ENCODE measurements at places on chromosomes 7 and 10.

DNA sequence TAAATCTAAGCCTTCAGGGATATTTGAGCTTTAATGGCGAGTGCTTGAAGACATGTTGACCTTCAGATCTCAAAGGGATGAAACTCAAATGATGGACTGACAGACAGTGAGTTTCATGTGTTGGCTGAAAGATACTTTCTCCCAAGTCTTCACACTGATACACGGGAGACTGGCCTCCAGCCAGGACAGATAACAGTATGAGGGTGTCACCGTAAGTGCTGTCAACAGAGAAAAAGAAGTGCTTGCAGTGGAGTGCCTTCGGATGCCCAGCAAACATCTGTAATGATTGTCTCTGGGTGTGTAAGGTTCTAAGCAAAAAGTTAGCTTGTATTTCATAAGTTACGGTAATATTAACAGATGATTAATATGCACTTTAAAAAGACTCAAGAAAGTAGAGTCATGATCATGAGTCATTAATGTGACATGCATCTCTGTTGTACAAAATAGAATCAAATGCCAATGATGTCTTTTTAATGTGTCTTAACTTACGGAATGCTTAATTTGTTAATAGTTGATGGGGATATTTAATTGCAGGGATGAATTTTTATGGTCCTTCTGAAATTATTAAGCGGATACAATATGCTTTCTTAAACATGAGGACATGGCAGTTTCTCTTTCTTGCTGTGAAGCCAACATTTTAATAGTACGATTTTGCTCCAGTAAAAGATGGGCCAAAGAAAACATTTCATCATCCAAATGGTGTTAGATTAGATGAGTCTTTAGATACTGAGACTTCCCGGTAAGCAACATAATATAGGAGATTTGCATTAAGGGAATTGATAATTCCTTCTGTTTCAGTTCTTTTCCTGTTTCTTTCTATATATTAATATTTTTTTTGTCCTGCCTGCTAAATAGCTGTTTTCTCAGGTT is 292.5 kb downstream of the GALNT17 start:
- no peak for DNase-seq

- DNase-seq: no peak
Measured at GRCh38 chr7:132553031-132553430, 23.2 kb downstream of the PLXNA4 start.

GRCh38 chr10:50512743-50513416 is 110.9 kb downstream of the SGMS1 start:
- DNase-seq: no peak

DNA sequence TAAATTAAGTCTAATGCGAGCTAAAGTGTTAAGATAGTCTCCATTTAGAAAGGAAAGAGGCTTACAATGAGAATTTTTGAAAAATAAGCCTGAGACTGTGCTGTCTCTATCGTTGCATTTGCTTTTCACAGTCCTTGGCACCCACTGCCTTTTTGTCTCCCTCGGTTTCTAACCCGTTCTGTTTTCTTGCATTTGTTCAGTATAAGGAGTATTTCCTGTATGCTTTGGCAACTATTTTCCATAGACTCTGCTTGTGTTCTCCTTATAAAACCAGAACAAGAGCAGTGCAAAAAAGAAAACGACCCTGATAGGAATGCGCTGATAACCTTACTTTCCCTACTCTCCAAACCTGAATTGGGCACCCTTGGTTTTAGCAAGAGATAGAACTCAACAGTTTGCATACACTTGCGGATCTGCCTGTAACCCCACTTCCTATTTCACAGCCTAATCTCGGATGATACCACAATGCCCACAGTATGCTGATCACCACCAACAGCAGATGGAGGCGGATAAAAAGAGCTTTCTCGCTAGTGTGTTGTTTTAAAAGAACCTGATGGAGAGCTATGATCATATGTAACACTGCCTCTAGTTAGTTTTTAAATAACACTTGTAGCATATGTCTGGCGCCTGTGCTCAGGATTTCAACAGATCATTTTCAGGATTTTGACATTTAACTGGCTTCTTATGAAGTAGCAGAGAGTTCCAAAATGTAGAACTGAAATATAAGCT is 1.6 kb upstream of the ARHGAP12 start:
- DNase-seq: no peak

DNA sequence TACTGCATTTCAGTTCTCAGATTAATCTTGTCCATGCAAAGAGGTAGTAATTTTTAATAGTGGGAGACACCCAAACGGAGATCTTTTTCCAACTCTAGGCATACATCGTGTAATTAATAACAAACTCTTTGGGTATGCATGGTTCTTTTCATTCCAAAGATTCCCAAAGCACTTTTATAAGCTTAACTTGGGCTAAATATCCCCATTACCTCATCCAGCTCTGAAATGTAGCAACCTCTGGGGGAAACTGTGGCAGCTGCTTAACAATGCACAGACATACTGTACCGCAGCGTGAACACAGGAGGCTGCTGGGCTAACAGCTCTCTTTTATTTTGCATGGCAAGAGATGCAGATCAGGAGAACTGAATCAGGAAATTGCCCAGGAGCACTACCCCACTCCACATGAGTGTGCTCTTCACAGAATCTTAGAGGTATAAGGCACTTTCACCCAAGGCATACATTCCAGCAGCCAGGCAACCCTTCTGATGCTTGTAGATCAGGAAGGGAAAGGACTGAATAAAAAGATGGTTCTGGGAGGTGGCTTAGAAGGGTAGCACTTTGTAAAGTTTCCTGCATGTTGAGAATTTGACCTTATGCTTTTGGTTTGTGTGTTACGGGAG is 114.4 kb upstream of the GLI3 start:
- no peak for DNase-seq

GRCh38 chr10:93541402-93542357 is 24.8 kb upstream of the FFAR4 start:
- peak; percentile 72 for DNase-seq

DNA sequence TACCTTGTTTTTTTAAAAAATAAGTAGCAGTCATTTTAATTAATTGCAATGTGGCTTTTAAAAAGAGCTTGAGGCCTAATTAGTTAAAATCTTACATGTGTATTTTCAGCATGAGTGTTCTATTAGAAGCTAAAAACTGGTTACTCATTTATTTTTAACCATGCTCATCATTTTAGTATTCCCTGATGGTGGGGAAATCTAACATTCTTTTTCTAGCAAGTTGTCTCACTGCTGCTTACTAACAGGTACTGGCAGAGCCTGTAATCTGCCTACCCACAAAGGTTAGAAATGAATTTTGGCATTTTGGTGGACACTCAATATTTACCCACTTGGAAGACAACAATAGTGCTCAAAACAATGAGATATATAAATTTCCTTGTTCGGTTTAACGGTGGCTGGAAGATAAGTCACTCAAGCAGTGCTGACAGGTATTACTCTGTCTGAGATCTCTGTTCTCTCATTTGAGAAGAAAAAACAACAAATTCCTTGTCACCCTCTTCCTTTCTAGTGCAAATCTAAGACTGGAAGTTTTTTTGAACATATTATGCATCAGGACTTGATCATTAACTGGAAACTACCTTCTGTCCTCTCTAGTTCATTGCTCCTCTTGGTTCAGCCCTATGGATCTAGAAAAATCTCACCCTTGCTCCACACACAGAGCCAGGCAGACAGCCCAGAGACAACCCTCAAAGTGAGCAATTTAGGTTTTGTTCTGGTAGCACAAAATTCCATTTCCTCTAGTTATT is 83.3 kb downstream of the VWDE start:
- DNase-seq: no peak

GRCh38 chr7:88566162-88566729 is 193.3 kb upstream of the ZNF804B start:
- DNase-seq: no peak

DNA sequence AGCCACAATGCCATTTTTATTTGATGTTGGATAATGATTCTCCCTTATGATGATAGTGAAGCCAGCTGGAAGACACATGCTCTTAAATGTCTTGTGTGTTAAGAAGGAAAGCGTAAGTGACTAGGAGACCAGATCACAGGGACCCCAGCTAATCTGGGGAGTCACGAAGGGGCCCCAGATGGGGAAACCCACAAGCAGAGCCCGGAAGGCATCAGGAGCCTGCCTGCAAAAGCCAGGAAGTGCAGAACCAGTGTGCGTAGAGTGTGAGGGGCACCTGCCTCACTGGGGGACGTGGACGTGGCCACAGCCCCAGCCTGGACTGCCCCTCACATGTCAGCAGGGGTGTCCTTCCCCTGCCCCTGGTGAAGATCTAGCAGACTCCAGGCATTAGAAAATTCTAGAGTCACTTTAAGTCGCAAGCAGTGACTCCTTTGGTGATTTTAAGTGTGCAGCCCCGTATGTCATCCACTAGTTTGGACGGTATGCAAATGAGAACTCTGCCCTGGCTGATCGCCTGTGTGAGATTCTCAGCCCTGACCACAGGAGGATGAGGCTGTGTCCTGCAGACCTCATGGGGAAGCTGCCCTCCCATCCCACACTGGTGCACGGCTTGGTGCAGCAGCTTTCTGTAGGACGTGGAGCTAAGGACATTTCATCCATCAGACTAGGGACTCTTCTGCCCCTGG is 243.0 kb downstream of the WDR37 start:
- DNase-seq: no peak

GRCh38 chr10:17425584-17426262 is 28.7 kb downstream of the ST8SIA6 start:
- DNase-seq: no peak

GRCh38 chr10:124532106-124532641 is 70.6 kb downstream of the LHPP start:
- DNase-seq: peak; percentile 69

DNA sequence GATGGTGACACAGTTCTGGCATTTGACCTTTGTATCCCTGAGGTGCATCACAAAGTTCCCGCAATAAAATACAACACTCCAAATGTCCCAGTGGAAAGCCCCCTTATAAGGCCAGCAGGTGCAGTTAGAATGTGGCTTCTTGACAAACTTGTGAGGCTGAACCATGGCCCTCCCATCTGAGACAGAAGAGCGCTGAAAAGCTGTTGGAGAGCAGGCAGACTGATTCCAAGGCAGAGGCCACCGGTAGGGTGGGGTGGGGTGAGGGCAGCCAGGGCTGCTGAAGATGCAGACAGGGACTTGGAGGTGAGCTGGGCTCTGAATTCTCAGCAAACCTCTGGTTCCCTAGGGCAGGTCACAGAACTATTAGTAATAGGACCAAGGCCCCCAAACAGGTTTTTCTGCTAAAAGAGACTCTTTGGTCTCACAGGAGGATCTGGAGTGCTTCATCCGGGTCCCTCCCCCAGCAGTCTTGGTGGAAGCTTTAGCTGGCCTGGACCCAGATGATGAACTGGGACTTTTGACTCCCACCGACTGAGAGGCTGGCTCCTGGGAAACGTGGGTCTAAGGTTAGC is 15.6 kb upstream of the CHST3 start:
- DNase-seq: no peak

- no peak for DNase-seq
Measured at GRCh38 chr7:150849204-150849775, 3.0 kb upstream of the AOC1 start.

- DNase-seq: no peak
Measured at GRCh38 chr7:74066626-74067025, 17.0 kb upstream of the LIMK1 start.

DNA sequence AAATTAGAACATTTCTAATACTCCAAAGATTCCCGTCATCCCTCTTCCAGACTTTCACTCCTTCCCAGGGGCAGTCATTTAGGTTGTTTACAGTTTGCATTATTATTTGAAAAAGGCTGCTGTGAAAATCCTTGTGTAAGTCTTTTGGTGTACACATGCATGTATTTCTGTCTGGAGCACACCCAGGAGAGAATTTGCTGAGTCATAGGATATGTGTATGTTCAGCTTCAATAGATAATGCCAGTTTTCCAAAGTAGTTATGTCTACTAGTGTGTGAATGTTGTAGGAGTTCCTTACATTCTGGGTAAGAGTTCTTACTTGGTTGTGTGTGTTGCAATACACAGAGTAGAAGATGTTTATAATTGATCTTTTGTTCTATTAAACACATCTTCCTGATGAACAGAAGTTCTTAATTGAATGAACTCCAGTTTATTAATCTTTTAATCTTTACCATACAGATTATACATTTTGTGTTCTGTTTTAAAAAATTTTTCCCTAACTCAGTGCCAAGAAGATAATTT is 25.3 kb downstream of the CROT start:
- DNase-seq: no peak

- DNase-seq: no peak
Measured at GRCh38 chr7:111678986-111679385, 116.7 kb upstream of the IMMP2L start.

DNA sequence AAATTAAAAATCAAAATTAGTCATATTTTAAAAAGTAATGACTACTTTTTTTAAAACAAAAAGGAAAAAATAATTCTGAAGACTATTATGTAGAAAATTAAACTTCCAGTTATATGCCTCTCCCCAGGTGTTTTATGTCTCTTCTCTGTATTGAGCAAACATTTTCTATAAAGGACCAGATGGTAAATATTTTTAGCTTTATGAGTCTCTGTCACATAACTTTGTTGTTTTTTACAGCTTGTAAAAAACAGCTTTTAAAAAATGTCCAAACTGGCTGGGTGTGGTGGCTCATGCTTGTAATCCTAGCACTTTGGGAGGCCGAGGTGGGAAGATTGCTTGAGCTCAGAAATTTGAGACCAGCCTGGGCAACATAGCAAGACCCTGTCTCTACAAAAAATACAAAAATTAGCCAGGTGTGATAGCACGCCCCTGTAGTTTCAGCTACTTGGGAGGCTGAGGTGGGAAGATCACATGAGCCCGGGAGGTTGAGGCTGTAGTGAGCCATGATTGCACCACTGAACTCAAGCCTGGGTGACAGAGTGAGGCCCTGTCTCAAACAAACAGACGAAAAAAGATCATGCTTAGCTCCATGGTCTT is 23.5 kb downstream of the GARS1 start:
- DNase-seq: no peak

GRCh38 chr7:135929722-135930141 is 47.4 kb downstream of the MTPN start:
- DNase-seq: no peak

DNA sequence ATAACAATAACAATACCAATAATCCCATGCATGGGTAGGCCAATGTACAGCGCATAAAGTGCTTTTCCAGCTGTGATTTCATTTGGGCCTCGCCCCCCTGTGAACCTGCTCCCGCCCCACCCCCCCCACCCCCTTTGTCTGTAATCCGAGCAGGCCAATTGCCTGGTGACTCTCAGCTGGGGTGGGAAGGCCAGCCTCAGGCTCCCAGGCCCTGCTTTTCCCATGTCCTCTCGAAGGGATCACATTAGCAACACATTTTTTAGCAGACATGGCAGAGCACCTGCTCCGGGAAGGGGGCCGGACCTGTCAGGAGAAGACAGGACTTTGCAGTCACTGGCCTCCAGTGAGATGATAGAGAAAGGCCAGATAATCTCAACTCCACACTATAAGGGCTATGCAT is 439.3 kb downstream of the RPS24 start:
- DNase-seq: peak; percentile 62

DNA sequence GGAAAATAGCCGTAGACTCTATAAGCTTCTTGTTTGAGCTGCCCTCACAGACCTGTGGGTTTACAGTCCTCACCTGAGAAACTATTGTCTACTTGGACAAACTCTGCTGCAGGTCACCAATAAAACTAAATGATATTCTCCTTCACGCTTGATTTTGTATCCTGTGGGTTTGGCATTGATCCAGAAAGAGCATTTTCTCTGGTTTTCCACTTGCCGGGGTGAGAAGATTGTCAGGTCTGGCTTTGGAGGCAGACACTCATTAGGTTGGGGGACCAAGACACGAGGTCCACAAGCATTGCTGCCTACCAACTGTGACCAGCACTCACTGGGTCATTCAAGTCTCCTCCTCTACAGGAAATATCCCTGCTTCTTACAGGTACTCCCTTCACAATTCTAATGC is 68.5 kb downstream of the CDC14C start:
- DNase-seq: no peak

- peak; percentile 13 for DNase-seq
Measured at GRCh38 chr7:13984831-13985685, 4.4 kb downstream of the ETV1 start.

- DNase-seq: no peak
Measured at GRCh38 chr7:134789967-134790685, 10.7 kb downstream of the CALD1 start.
